ENCODE measurements at places on chromosomes 11 and 22. TPM values are rescaled to one million over a fixed set of nuclear protein-coding genes. Genes with fewer than 3 reads are reported as not detected.

The ADM2 gene
- not detected for polyA plus RNA-seq

The SC5D gene
- polyA plus RNA-seq, result 8.3 TPM

The SLC22A12 gene
- not detected for polyA plus RNA-seq

The ZBTB3 gene
- polyA plus RNA-seq, result 1.7 TPM

The MS4A12 gene
- polyA plus RNA-seq, result not detected

The KDM4E gene
- not detected for polyA plus RNA-seq

The SSTR3 gene
- not detected for polyA plus RNA-seq

The RNF121 gene
- 9.2 TPM for polyA plus RNA-seq

DNA sequence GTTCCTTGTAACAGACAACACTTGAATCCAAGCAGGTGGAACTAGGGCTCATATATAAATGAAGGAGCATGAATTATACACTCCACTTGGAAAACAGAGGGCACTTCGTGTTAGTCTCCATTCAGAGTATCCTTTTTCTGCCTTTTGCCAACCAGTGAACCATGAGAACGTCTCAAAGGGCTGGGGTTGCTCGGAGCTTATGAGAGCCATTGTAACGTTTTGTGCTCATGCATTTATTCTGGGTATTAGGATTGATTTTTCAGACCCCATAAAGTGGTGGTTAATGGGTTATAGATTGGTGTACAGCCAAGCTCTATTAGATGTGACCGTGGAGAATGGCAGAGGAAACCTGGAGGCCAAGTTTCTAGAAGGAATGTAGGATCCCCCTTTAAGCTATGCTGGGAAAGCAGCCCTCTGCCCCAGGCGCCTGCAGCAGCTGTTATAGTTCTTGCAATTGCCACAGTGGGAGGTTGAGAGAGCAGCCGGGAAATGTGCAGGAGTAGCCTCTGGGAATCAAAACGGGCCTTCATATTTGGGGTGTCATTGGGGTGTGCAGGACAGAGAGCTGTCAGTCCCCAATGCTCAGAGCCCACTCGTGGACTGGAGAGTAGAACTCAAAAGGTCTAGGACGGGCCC is 54.6 kb upstream of the ASPHD2 start:
- no peak for DNase-seq
- H3K27ac ChIP-seq, result no peak overlapping the region
- peaks cover 4% of the 10 kb centered on the region for H3K4me1 ChIP-seq
- no peak overlapping the region for H3K4me3 ChIP-seq
- H3K36me3 ChIP-seq, result no peaks in the 10 kb centered on the region
- no peaks in the 10 kb centered on the region for H3K27me3 ChIP-seq

- H3K36me3 ChIP-seq, result no peaks in the 10 kb centered on the region
- no peaks in the 10 kb centered on the region for H3K4me1 ChIP-seq
- no peak overlapping the region for H3K4me3 ChIP-seq
- no peaks in the 10 kb centered on the region for H3K27me3 ChIP-seq
- DNase-seq, result no peak
Observed at GRCh38 chr11:116371146-116371545, 401.6 kb downstream of the BUD13 start.

DNA sequence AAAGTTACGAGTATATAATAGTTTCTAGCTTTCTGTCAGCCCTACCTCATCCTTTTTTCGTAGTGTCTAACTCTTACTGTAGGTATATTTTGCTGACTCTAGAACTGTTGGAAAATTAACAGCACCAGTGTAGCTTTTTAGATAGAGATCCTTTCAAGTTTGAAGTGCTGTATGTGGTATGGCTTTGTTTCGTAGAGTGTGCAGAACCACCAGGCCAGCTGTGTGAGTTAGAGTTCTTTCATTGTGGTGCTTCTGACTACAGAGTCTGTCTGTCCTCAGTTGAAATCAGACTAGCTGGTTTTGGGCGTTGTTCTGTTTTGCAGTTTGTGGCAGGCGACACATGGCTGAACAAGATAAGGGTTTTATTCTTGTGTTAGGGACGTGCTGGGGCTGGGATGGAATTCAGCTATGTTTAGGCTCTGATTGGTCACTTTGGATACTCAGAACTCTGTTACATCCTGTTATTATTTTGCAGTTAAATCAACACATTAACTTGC is 3.2 kb downstream of the ARHGEF12 start:
- no peak overlapping the region for H3K4me3 ChIP-seq
- H3K27ac ChIP-seq, result no peak overlapping the region
- DNase-seq, result no peak

GRCh38 chr11:108781946-108782345 is 117.1 kb downstream of the DDX10 start:
- H3K27me3 ChIP-seq, result no peaks in the 10 kb centered on the region
- H3K4me3 ChIP-seq, result no peak overlapping the region
- H3K27ac ChIP-seq, result no peak overlapping the region
- DNase-seq, result no peak
- H3K4me1 ChIP-seq, result no peaks in the 10 kb centered on the region

- peak overlapping the region; percentile 27 for H3K4me3 ChIP-seq
- peaks cover 49% of the 10 kb centered on the region for H3K4me1 ChIP-seq
- peak; percentile 89 for DNase-seq
Observed at GRCh38 chr11:119615003-119615881, 113.8 kb downstream of the NECTIN1 start.

- peaks cover 97% of the 10 kb centered on the region for H3K4me1 ChIP-seq
- peak; percentile 42 for DNase-seq
- H3K27me3 ChIP-seq, result no peaks in the 10 kb centered on the region
- peaks cover 16% of the 10 kb centered on the region for H3K36me3 ChIP-seq
- H3K4me3 ChIP-seq, result no peak overlapping the region
- peak overlapping the region; percentile 95 for H3K27ac ChIP-seq
Observed at GRCh38 chr22:36362932-36363331, 24.8 kb downstream of the MYH9 start.

DNA sequence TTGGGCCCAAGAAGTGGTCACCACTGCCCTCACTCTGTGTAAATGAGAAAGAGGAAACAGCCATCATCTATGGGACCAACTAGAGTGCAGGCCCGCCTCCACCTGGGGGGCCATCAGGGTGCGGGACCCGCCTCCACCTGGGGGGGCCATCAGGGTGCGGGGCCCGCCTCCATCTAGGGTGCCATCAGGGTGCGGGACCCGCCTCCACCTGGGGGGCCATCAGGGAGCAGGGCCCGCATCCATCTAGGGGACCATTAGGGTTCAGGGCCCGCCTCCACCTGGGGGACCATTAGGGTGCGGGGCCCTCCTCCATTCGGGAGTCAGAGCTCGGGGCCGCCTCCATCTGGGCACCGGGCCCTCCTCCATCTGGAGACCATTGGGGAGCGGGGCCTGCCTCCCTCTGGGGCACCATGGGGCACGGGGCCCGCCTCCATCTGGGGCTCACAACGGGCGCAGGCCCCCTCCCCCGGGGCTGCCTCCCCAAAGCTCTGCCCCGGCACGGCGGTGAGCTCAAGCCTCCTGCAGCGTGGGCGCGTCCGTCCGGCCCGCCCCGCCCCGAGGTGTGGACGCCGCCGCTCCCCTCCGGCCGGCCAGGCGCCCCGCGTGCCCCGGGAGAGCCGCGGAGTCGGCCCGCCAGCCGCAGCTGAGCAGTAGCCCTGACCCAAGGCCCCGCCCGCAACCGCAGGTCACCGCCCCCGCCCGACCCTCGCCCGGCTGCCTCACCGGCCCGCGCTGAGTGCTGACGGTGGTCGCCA is 512 bp downstream of the TOLLIP start:
- no peaks in the 10 kb centered on the region for H3K27me3 ChIP-seq
- DNase-seq, result no peak
- peak overlapping the region; percentile 57 for H3K27ac ChIP-seq
- peak overlapping the region; percentile 87 for H3K4me3 ChIP-seq
- H3K4me1 ChIP-seq, result peaks cover 55% of the 10 kb centered on the region
- peaks cover 25% of the 10 kb centered on the region for H3K36me3 ChIP-seq

All from CD14-positive monocyte (primary cell).